ENCODE measurements at places on chromosomes 4 and X.

GRCh38 chr4:164384416-164384815 is 369.5 kb upstream of the SMIM31 start:
- no peak for DNase-seq

- DNase-seq = no peak
Observed at GRCh38 chr4:288891-289290, 16.4 kb downstream of the ZNF732 start.

DNA sequence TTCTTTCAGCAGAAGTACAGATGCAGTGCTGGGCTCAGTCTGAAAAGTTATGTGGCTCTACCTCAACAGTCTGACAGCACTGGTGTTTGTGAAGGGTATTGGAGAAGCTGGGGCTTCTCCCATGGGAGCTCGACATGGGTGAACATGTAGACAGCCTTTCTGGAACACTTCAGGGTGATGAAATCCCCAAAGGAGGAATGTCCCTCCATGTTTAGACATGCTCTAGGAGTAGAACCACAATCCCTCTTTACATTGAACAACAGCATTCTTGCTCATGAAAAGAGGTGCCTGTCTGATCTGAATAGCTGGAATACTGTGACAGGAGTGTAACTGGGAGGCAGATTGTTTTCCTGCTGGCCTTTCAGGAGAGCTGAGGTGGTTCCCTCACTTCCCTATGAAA is 53.8 kb upstream of the NAP1L2 start:
- DNase-seq = no peak

GRCh38 chr4:52877036-52877435 is 14.9 kb downstream of the RASL11B start:
- no peak for DNase-seq

DNA sequence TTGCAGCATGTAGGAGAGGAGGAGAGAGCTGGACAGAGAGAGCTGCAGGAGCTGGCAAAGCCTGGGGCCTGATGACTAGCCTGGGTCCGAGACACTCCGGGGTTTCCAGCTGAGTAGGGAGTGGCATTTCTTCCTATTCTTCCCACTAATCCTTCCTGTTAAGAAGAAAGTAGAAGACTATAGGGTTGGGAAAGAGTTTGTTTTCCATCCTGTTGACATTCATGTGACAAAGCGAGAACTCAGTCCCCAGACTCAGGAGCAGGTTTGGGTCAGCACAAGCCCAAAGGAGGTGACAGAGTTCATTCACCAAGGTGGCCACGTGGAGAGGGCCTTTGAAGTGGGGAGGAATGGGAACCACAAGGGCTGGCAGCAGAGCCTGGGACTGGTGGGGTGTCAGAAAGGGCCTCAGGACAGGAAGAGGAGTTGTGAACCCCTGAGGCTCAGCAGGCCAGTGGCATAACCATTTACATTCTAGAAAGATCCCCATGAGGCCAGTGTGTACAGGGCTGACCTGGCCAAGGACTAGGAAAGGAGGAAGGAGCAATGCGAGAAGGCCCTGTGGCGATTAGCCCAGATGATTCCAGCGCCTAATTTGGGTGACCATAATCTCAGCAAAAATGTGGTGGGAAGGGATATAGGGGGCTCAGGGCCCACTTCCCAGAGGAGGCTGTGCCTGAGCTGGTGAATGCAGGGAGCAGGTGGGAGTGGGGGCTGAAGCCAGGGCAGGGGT is 3.3 kb upstream of the HAUS3 start:
- no peak for DNase-seq

- DNase-seq = no peak
Observed at GRCh38 chrX:33188286-33188685, 23.1 kb downstream of the DMD start.

GRCh38 chr4:1332686-1333085 is 14.3 kb upstream of the UVSSA start:
- DNase-seq = no peak

- DNase-seq = no peak
Observed at GRCh38 chrX:49227726-49228125, 5.4 kb downstream of the CACNA1F start.

- DNase-seq = no peak
Observed at GRCh38 chr4:135770505-135770904, 1568.9 kb upstream of the PABPC4L start.

DNA sequence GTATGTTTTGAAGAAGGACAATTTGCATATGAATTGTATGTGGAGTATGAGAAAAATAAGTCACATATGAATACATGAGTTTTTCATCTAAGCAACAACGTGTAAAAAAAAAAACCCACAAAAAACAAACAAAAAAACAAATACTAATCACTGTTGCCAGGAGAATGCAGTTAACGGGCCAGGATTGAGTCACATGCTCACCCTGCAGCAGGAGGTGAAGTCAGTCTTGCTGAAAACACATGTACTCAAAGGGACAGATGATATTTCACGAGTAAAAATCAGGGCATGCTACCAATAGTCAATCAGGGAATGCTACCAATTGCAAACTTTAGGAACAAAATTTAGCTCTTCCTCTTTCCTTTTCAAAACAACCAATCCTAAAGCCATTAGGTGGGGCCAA is 10.4 kb upstream of the DCLK2 start:
- DNase-seq = no peak

DNA sequence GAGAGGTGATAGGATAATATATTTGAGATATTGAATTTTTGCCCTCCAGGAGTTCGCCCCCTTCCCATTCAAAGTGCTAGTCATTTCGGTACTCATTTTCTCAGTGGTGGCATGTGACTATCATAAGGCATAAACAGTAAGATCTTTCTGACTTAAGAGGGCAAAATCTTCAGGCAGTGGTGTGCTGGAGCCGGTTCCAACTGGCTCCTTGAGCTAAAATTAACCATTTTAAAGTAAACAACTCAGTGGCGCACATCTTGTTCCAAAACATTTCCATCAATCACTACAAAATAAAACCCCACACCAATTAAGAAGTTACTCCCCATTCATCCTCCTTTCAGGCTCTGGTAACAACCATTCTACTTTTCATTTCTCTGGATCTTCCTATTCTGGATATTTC is 43.3 kb downstream of the LUZP4 start:
- DNase-seq = no peak

- no peak for DNase-seq
Observed at GRCh38 chr4:14985843-14986242, 16.4 kb upstream of the CPEB2 start.

DNA sequence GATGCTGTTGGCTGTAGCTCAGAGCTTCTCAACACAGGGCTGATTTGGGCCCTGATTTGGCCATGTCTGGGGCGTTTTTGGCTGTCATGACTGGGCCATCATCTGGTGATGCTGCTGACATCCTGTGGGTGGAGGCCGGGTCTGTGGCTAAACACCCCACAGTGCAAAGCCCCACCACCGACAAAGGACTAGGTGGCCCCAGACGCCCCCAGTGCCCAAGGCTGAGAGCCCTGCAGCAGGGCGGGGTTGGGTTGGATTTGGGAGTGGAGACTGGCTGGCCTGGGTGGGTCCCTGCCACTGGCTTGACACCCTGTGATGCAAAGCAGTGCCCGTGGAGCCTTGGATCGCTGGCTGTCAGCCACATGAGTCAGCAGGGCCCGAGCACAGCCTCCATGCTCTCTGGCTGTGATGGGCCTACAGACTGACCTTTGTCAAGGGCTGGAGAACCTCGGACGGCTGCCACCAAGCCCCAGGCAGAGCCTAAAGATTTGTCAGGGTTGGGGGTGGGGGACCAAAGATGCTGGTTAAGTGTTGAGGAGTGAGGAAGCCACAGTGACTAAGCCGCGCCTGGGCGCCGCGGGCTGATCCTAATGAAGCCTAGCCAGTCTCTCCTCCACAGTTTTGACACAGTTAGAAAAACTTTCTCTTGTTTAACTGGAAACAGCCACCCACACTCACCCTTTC is 28.3 kb downstream of the CYTL1 start:
- DNase-seq = peak; percentile 3

GRCh38 chrX:115344885-115345614 is 55.5 kb downstream of the LUZP4 start:
- DNase-seq = peak; percentile 80

DNA sequence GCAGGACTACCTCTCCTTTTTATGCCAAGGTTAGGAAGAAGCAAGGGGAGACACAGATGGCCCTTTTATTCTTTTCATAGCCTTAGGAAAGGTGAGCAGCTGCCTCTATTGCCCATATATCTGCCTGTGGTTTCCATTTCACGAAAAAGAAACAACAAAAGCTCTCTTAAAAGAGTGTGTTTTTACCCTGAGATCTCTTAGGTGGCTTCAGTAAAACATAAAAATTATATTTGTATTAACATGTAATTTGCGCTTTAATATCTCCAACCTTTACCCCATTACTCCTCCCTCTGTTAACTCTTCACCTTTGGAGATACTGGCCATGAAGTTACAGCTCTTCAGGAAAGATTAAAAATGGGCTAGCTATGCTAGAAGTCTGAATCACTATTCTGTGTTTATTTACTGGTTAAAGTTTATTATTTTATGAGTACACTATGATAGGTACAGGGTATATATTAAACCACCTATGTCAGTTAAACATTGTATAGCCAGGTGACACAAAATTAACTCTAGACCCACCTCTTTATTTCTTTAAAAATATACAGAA is 15.0 kb upstream of the SULT1B1 start:
- no peak for DNase-seq

- DNase-seq = no peak
Observed at GRCh38 chrX:11543249-11543648, 122.5 kb downstream of the ARHGAP6 start.

DNA sequence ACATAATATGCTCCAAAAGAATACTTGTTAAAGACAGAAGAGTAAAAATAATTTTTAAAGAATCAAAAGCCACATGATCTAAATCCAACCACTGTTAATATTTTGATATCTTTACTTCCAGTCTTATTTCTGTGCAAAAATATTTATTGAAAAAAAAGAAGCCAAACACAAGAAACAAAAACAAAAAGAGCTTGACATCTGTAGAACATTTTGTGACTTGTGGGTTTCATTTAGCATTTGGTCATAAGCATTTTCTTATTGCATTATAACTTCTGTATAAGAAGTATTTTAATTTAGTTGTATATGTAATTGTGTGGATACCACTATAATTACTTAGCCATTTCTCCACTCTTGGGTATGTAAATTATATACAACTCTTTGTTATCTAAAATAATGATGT is 63.1 kb downstream of the DIPK2B start:
- no peak for DNase-seq

DNA sequence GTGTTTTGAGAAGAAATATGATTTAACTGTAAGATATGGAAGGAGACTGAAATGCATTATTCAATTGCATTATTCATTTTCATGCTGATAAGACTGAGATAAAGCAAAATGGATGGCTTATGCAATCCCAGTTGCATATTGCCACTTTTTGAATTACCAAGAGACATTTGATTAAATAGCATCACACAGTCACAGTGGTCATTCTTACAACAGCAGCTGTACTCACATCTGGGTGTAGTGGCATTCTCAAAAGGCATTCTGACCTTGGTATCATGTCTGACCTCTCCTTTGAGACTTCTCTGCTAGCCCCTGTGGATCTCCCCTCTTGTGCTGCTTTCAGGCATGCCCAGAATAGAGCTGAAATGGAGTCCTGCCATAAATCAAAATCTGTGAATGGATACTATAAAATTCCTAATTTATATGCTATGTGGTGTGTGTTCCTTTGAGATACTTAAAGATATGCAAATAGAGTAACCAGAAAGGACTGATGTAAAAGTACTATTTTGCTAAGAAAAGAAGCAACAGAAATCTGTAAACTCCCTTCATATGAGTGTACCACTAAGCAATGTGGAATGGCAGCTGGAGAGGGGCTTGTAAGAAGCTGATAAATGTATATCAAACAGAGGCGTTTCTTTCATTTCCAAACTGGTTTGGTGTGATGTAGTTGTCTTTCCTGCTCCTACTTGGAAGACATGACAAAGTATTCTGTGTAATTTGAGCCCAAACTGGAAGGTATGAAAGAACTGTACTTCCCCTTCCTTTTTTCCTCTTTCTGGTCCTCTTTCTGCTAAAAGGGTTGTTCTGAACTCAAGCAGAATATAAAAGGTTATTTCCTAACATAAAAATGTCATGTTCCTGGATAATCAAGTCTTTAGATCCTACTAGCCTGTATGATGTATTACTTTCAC is 25.4 kb upstream of the METAP1 start:
- no peak for DNase-seq

- no peak for DNase-seq
Observed at GRCh38 chr4:123361195-123361861, 35.3 kb upstream of the SPRY1 start.

DNA sequence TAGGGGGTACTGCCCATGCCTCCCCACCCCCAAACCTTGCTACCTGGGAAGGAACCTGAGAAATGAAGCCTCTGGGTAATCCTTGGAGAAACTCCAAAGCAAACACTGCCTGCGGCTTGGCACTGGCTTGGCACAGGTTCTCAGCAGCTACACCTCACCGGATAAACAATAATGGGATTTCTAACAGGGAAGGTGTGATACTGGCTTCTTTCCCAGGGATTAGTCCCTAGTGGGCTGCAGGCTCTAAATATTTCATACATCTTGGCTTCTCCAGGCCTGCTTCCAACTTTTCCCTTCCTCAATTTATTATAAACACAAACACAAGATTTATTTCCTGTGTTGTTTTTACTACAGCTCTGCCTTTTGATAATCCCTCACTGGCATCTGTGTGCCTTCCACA is 12.5 kb downstream of the SEC24D start:
- DNase-seq = peak; percentile 2

GRCh38 chrX:7190157-7190556 is 42.2 kb upstream of the PUDP start:
- DNase-seq = no peak

- DNase-seq = no peak
Observed at GRCh38 chr4:15233264-15233597, 194.6 kb upstream of the C1QTNF7 start.

DNA sequence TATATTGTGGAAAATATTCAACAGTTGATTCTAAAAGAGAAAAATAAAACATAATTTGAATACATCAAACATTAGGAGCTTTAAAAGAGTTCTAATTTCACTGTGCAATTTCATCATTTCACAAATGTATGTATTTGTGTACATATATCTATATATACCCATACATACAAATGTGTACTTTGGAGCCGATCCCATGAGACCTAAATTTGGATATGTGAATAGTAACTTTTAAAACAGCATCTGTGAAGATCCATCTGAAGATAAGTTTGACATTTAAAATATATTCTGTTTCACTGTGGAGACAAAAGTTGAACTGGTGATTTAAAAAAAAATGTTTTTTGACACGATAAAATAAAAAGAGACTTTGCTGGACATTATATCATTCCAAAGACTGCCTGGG is 374.0 kb downstream of the TMA16 start:
- DNase-seq = no peak

GRCh38 chrX:118698516-118699170 is 28.8 kb upstream of the IL13RA1 start:
- no peak for DNase-seq

GRCh38 chrX:41350150-41350975 is 16.4 kb downstream of the DDX3X start:
- DNase-seq = no peak
